Activated CD8-positive, alpha-beta memory T cell treated with anti-CD3 and anti-CD28 coated beads for 1 hour (primary cell): ENCODE measurements at places on chromosomes 7 and 10.

- no peak for DNase-seq
These were observed 128.3 kb upstream of the ASAH2 start for GRCh38 chr10:50379616-50380015.

GRCh38 chr7:4667776-4668509 is 14.2 kb upstream of the FOXK1 start:
- no peak for DNase-seq

GRCh38 chr7:138207555-138207971 is 131.3 kb downstream of the AKR1D1 start:
- no peak for DNase-seq

DNA sequence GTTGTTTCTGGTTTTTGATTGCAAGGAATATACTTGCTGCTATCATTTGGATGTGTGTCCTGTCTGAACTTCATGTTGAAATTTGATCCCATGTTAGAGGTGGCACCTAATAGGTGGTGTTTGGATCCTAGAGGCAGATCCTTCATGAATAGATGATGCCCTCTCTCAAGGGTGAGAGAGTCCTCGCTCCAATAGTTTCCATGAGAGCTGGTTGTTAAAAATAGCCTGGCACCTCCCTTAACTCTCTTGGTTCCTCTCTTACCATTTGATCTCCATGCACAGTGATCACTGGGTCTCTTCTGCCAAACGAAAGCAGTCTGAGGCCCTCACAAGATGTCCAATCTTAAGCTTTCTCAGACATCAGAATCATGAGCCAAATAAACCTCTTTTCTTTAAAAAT is 49.0 kb upstream of the ZNF248 start:
- no peak for DNase-seq

- DNase-seq, result no peak
These were observed 21.2 kb upstream of the UCN3 start for GRCh38 chr10:5343561-5343960.

- no peak for DNase-seq
These were observed 391.4 kb downstream of the NRG3 start for GRCh38 chr10:82266438-82266837.

- no peak for DNase-seq
These were observed 9.9 kb upstream of the PSMG3 start for GRCh38 chr7:1579481-1580421.
